Kidney epithelial cell (primary cell): ENCODE measurements at places on chromosomes 6 and 20. TPM values are rescaled to one million over a fixed set of nuclear protein-coding genes. Genes with fewer than 3 reads are reported as not detected.

LRRN4 gene
- 65.3 and 71.2 TPM in 2 replicates for total RNA-seq

PLN gene
- total RNA-seq = not detected in 2 replicates

GJA10 gene
- total RNA-seq = not detected in 2 replicates

BHLHE23 gene
- not detected in 2 replicates for total RNA-seq

RXRB gene
- total RNA-seq = 24.4 and 24.9 TPM in 2 replicates

C4B gene
- 2.3 and 4.4 TPM in 2 replicates for total RNA-seq

CRISP3 gene
- not detected in 2 replicates for total RNA-seq

FAM209B gene
- total RNA-seq = 0.48 TPM in 1 of 2 replicates, not detected in the other

ASF1A gene
- 16.2 and 17.9 TPM in 2 replicates for total RNA-seq

- DNase-seq = no peak
Measured at GRCh38 chr6:144265061-144265357, 20.1 kb upstream of the UTRN start.

DNA sequence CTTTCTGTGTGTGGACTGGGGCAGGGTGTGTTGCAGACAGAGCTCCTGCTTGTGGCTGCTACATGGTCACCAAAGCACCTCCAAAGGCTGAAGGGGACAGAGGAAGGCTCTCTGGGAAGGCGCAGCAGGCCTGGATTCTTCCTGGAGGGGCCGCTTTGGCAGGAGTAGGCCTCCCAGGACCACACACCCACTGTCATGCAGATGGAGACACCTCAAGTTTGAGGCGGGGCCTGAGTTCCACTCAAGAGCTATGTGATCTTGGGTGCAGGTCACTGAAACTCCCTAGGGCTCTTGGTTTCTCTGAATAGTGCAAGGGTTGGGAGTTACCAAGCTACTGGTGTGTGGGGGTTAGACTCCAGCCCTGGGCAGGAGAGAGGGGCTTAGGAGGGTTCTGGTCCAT is 27.9 kb downstream of the EFCAB8 start:
- no peak for DNase-seq

DNA sequence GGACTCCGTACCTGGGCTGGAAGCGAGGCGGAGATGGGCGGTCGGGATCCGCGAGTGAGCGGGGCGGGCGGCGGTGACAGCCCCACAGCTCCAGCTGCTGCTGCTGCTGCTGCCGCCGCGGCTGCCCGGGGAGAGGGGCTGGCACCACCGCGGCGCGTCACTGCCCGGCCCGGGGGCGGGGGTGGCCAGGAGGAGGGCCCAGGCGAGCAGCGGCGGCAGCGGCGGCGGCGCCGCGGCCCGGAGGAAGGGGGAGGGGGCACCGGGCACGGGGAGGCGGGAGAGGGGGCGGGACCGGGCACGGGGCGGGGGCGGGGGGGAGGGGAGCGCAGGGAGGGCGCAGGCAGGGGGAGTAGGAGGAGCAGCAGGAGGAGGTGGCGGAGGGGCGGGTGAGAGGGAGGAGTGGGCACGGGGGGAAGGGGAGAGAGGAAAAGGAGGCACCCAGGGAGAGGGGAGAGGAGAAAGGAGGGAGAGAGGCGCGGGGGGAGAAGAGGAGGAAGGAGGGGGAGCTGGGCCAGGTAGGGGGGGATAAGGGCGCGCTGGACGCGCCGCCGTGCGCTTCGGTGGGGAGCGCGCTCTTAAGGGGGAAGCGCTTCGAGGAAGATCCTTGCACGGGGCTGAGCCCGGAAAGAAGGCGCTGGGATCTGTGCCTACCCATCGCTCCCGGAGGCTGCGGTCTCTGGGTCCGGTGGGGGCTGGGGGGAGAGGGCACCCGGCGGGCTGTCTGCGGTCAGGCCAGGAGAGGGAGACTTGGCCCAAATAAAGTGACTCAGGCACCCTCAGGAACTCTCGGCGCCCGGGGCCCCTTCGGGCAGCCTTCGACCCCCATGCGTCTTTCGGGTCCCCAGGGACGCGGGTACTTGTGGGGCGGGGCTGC is 101.5 kb downstream of the NOL4L start:
- peak; percentile 61 for DNase-seq

- DNase-seq = no peak
Measured at GRCh38 chr20:23441850-23442313, 2.4 kb downstream of the CSTL1 start.

- DNase-seq = no peak
Measured at GRCh38 chr6:96861588-96861987, 24.3 kb upstream of the GPR63 start.

GRCh38 chr20:44914924-44915323 is 5.1 kb downstream of the PABPC1L start:
- DNase-seq = no peak

DNA sequence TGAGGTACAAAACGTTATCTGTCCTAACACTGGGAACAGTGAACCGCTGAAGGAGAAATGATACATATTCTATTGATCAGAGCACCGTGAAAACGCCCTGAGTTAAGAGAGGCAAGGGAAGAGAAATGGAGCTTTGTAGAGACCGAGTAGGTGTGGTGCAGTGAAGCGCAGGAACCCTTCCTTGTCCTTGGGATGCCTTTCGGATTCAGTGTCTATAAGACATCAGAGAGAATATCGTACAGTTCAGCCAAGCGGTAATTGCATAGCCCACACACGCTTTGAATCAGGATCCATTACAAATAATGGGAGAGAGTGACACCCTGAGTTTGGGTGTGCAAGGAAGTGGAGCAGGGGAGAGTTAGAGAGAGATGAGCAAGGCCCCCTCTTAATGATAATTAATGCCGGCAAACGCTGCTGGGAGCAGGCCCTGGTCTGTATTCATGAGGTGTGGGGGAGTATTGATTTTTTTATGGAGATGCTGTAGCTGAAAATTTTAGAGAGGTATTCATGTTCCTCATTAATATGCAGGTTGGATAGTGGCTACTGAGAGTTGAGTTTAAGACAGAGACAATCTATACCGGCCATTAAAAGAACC is 20.7 kb downstream of the NOX3 start:
- no peak for DNase-seq

GRCh38 chr6:5851261-5851757 is 155.4 kb downstream of the NRN1 start:
- DNase-seq = peak; percentile 29
